ENCODE measurements at places on chromosomes 4 and X.

- DNase-seq, result no peak
Observed at GRCh38 chr4:95212692-95213091, 336.1 kb downstream of the UNC5C start.

- DNase-seq, result no peak
Observed at GRCh38 chr4:77001907-77002306, 52.4 kb downstream of the SEPTIN11 start.

GRCh38 chr4:15455290-15455689 lies 14.4 kb upstream of the CC2D2A start:
- no peak for DNase-seq

DNA sequence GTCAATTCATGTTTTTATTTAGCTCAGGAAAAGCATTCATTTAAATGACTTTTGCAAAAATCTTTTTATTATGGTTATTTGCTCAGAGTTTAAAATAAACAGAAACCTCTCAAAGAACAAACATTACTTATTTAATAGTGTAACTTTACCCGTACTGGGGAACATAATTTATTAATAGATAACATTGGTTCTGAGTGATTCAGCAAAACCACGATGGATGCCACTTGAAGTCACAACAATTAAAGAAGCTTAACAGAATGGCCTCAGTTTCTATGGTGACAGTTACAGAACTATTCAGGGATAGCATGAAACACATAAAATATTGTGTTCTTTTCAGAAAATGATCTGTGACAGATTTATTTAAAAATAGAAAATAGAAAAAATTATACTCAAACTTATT lies 368.7 kb downstream of the CCSER1 start:
- DNase-seq, result no peak

- no peak for DNase-seq
Observed at GRCh38 chr4:67996127-67996526, 32.8 kb upstream of the TMPRSS11A start.

- no peak for DNase-seq
Observed at GRCh38 chr4:7094916-7095315, 27.1 kb upstream of the GRPEL1 start.

DNA sequence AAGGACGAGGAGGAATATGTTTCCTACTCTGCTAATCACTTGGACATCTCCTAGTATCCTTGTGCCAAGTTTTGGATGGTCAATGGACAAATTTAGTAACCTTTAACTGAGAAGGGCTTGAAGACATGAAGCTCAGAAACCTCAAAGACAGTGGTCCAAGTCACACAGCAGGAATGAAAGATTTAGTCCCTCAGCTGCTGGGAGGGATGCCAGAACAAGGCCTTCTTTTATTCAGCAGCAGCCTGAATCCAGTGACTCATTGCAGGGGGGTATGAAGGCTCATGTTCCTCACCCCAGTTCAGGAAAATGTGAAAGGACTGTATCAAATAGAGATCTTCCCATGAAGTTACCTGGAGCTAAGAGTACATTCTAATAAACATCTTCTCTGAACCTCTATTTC lies 214.9 kb upstream of the UGT8 start:
- DNase-seq, result no peak

DNA sequence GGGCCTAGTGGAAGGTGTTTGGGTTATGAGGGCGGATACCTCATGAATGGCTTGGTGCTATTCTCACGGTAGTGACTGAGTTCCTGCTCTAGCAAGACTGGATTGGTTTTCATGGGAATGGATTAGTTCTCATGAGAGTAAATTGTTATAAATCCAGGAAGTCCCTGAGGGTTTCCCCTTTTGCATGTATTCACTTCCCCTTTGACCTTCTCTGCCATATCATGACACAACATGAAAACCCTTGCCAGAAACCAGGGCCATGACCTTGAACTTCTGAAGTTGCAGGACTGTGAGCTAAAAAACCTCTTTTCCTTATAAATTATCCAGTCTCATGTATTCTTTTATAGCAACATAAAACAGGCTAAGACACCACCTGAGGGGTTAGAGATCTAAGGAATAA lies 529.7 kb upstream of the RPS6KA3 start:
- DNase-seq, result no peak

DNA sequence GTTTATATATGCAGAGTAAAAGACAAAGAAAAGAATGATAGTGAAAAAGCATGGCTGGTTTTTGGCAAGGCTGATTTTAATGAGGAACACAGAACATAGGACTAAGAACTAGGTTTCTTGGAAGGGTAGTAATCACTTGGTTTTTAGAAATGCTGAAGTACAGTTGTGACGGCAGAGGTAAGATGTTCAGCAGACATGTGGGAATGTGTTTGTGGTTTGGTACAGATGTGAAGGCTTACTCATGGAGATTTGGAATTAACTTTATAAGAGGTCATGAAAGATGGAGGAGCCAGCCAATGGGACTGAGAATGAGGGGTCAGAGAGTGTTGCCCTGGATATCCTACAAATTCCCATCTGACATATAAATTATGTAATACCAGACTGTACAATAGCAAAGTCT lies 243.6 kb downstream of the NPFFR2 start:
- DNase-seq, result no peak

DNA sequence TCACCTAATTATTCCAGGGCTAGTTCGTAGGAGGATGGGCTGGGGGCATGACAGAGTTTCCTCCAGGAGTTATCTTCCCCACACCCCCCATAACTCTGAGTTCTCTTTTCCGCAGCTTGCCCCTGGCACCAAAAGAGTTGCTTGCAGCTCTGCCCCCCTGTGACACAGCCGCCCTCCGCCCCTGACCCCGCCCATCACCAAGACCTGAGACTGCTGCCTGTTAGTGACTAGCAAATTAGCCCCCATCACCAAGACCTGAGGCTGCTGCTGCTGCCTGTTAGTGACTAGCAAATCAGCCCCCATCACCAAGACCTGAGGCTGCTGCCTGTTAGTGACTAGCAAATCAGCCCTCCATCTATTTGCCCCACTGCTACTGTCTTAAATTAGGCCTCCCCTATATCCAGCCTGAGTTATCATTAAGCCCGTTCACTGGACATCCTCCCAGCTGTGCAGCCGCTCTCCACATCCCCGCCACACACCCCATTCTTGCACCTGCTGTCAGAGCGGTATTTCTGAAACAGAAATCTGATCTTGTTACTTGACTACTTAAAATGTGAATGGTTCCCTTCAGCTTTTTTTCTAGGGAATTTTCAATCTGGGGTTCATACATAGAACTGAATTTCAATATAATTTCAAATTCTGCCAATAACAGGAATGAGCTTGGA lies 1.5 kb upstream of the PAPSS1 start:
- DNase-seq, result no peak

DNA sequence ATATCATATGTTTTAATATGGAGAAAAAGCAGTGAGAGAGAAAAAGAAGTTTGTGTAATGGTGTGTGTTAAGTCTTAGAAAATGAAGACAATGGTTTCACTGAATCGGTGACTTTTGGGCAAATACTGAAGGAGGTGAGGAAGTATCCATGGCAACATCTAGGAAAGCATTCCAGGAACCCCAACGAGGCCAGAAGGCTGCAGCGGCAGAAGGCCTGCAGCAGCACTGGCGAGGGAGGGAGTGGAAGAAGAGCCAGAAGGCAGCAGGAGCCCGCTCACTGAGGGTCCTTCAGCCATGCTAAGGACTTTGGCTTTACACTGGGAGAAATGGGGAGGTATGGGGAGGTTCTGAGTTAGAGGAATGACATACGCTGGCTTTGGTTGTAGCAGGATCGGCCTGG lies 26.8 kb downstream of the COQ2 start:
- no peak for DNase-seq

GRCh38 chr4:158172261-158173258 lies at the start of gene GASK1B:
Gene GASK1B, minus strand, starts transcription at chr4:158173025. Its CDS starts 1,650 bp downstream, at chr4:158171375.
- DNase-seq, result no peak

GRCh38 chrX:87874043-87874442 lies 356.4 kb downstream of the KLHL4 start:
- no peak for DNase-seq

- no peak for DNase-seq
Observed at GRCh38 chr4:122917731-122918130, 4.7 kb downstream of the NUDT6 start.

DNA sequence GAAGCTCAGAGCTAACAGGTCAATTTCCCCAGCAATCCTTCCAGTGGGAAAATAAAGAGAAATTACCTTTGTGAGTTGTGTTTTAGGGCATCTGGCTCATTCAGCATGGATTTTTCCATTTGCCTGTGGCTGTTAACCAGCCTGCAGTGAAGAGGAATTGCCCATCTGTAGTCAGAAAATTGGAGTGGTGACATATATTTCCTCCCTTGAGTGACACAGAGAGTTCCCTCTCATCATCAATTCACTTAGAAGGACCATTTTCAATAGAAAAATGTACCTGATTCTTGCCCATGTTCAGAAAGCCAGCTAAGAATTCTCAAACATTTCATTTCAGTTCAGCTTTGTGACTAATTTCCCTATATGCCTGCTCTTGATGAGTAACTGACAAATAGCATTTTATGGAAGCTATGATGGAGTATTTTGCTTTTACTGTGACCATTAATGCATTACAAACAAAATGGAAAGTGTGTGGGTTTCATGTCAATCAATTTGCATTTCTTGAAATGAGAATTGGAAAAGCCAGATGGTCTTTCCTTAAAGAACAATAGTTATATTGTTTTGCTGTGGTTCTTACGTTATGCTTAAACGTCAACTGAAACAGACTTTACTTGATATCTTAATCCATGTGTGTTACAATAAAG lies 155.8 kb downstream of the NWD2 start:
- no peak for DNase-seq

DNA sequence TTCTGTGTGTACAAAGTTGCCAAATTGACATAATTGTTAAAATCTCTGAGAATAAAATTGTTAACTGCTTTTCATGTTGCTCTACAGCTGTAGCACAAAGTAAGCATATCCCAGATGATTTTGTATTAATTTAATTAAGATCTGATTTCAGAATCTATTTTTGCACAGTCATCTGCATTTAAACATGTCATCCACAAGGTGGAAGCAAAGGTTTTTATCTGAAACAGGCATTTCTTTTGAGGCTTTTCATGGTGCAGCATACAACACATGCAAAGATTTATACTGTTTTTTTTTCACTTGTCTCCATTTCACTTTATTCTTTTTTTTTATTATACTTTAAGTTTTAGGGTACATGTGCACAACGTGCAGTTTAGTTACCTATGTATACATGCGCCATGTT lies 51.2 kb downstream of the GC start:
- DNase-seq, result no peak

DNA sequence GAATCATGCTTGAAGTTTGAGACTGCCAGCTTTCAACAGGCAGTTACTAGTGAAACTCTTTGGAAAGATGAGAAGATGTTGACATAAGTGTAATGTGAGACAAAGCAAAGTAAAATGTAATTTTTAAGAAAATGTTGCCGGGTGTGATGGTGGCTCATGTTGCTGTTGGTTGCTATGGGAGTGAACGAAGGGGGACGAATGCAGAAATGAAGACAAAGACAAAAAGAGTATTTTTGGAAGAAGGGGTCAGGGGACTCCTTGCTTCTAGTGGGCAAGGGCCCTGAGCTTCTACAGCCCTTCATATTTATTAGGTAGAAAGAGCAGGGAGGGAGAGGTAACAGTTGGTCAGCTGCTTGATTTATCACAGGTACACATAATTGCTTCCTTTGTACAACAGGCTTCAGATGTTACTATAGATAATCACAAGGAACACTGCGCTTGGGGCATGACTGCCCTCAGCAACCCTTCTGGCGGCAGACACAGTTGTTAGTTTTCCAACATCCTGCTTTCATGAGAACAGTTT lies 11.9 kb upstream of the UGDH start:
- DNase-seq, result no peak

GRCh38 chr4:149825336-149825735 lies 9.7 kb upstream of the IQCM start:
- no peak for DNase-seq

- no peak for DNase-seq
Observed at GRCh38 chrX:13102636-13103035, 58.2 kb upstream of the FAM9C start.

DNA sequence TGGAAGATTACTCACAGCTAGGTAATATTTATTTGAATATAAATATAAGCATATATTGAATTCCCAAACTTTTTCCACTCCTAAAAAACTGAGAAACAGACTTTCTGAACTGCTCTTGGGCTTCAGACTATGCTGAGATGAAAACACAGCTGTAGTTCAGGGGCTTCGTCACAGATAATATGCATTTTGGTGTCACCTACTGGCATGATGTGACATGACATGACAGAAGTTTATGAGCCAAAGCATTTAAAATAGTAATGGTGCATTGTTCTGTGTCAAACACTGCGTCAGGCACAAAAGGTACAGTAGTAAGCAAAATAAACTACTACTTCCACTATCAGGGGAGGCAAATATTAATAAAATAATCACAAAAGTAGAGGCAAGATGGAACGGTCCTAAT lies 171.3 kb downstream of the BTC start:
- no peak for DNase-seq

DNA sequence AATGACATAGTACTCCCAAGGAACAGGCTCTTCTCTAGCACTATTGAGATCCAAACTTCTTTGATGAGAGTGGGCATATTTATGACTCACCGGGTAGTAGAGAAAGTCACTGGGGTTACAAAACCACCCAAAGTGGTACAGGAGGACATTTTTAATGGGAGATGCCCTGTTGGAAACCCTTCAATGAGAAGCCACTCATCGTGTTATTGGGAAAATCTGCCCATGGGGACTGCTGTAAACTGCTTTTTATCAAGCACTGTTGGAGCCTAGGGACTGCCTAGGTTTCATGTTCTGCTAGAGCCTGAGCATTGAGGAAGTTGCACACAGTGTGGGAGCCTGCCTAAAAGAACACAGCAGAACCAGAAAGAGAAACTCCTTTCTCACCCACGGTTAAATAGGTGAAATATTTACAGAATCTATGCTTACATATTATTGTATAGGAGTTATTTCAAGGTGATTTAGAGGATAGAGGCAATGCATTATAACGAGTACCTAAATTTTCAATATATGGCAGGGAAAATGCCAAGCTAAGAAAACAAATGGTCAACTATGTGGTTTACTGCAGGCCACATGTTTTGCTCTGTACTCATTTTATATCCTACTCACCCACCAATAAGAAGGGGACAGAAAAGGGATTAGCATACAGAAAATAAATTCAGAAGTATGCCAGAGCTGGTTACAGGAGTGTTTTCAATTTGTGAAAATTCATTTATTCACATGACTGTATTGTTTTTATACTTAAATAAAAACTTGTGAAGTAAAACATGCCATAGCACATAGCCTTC lies 559.1 kb downstream of the FSTL5 start:
- DNase-seq, result no peak

DNA sequence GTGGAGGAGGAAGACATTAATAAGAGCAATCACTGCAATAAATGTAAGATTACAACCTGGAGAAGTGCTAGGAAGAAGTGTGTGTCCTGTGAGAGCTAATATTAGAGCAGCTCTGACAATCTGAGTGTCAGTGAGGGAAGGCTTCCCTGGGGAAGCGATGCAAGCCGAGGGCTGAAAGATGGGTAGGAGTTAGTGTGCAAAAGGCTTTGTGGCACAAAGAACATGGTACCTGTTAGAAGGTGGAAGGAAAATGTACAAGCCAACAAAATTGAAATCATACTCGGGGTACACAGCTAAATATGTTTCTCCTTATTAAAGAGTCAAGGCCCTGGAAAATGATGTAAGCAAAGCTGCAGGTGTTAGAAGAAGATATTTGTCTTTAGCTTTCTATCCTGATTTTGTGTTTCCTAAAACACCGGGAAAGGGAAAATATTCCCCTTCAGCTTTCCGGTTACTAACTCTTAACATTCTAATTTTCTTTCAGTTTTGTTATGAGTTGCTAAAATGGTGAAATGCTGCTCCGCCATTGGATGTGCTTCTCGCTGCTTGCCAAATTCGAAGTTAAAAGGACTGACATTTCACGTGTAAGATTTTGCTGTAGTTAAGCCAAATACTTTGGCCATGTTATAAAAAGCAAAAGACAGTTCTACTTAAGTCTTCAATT lies 808 bp downstream of the THAP6 start:
- DNase-seq, result no peak

- DNase-seq, result no peak
Observed at GRCh38 chr4:53174823-53175222, 191.0 kb downstream of the SCFD2 start.

All from NCI-H187 treated with DMSO at 0.1 percent for 48 hours (cell line).